ENCODE measurements at places on chromosomes 12 and 14.
A peak's percentile ranks its signal among the peaks of the same experiment; 100 is the strongest.

DNA sequence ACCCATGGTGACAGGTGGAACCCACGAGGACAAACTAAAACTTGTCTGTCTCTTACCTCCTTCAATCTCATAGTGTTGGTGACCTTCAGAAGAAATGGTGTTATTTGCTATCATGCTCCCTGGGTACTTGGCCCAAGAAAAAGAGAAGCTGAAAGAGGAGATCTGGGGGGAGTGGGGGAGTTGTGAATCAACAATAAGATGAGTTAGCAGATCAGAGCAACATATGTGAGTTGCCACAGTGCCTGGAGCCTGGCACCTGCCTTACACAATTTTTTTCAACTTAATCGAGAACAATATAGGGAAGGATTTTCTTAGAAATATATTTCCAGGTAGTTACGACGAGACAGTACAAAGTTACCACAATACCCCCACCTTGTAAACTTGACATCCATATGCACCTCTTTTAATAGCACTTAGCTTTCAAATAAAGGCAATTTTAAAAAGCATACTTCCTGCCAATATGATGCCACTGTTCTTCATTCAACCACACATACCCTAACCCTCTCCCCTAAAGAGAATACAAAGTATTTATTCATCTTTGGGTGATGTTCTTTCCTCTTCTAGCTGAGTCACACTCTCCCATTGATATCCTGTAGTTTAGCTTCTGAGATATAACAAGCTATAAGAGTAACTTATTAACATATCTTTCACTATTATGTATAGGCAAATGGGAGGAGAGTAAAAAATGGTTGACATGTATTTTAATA, 424.1 kb upstream of the OR4E1 start:
- DNase-seq = no peak

GRCh38 chr12:124015494-124016461, 42.8 kb downstream of the ZNF664 start:
- no peak for DNase-seq

- DNase-seq = peak; percentile 97
Measured at GRCh38 chr12:91804533-91804932, 341.1 kb downstream of the BTG1 start.

- DNase-seq = no peak
Measured at GRCh38 chr12:110721570-110721969, 21.1 kb downstream of the PPP1CC start.

DNA sequence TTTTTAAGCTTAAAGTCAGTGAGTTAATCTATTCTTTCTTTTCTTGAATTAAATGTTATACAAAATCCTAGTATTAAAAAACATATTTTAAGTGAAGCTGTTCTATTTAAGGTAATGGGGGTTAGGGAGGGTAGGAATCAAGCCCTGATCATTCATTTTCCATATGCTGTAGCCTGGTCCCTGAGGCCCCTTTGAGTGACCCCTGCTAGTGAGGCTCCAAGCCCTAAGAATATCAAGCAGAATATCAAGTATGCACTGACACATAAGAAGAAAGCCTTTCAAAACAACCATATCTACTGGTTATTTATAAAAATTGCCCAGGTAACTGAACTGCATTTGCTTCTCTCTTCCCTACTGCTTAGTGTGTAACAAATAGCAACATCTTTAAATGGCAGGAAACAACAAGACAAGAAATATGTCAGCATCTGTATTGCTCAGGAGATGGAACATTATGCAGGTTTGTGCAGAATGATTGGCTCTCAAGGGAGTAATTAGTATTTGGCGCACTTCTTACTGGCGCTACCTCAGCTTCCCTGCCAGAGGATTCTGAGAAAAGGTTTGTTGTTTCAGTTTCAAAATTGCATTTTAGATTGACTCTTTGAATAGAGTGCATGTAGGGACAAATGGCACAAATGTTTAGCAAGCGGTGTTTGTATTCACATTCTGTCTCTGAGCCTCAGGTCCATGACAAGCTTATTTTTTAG, 223.0 kb downstream of the DUSP6 start:
- no peak for DNase-seq

DNA sequence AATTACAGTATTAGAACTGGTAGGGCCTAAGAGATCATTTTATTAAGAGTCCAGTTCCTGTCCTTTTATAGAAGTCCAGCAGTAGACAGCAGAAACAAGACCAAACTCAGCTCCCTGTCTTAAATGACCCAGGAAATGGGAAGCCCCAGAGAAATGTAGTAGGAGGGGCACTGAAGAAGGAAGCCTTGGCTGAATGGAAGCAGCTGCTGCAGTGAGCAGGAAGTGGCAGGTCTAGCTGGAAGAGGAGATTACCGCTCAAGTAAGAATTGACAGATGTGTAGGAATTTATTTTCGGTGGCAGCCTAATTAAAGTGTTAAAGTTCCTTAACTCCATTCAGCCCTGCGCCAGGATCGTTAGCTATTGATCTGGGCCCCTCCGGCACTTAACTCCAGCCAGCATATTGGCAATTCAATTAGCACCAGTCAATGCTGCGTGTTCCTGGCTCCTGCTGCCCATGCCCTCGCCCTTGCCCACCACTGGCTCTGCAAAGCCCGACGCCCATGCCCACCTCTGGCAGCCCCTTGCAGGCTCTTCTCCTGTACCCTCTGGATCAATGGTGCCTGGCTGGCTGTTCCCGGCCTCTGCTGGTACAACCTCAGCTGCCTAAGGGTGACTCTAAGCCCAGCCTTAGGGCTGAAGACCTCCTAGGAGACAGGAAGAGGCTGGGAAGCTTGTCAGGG, 21.1 kb downstream of the ZFHX2 start:
- no peak for DNase-seq

DNA sequence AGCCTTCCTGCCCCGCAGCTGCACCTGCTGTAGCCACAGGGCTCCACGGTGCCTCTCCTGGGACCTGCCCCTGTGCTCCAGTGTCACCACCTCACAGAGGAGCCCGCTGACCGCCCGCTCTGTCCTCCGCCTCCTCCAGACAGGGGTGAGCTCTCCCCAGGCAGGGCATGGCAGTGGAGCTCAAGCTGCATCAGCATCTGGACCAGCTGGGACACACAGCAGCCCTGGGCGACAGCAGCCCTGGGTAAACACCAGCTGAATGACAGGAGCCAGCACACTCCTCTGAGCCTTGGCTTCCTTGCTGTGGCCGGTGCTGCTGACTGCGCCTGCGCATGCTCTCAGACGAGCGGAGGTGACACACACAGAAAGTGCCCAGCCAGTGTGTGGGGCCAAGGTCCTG, 22.0 kb downstream of the CHGA start:
- no peak for DNase-seq

- DNase-seq = no peak
Measured at GRCh38 chr14:96806836-96807235, 9.7 kb downstream of the VRK1 start.

DNA sequence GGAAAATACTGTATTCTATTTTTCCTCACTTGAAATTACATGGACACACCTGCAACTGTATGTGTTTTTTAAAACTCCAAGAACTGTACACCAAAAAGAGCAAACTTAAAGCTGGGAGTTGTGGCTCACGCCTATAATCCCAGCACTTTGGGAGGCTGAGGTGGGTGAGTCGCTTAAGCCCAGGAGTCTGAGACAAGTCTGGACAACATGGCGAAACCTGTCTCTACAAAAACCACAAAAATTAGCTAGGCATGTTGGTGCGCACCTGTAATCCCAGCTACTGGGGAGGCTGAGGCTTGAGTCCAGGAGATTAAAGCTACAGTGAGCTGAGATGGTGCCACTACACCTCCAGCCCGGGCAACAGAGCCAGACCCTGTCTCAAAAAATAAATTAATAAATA, 95.9 kb downstream of the SINHCAF start:
- peak; percentile 53 for DNase-seq

DNA sequence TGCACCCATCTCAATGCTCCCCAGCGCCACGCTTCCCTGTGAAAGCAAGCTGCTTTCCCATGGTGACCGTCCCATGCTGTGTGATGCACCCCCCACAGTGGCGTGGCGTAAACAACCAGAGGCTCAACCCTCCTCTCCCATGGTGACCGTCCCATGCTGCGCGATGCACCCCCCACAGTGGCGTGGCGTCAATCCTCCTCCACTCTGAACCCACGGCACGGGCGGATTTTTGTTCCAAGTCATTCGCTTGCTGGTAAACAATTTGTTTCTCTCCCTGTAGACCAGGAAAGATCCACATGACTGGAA, 8.9 kb downstream of the STX2 start:
- DNase-seq = peak; percentile 49

- DNase-seq = no peak
Measured at GRCh38 chr12:25332143-25332542, 81.4 kb upstream of the KRAS start.

DNA sequence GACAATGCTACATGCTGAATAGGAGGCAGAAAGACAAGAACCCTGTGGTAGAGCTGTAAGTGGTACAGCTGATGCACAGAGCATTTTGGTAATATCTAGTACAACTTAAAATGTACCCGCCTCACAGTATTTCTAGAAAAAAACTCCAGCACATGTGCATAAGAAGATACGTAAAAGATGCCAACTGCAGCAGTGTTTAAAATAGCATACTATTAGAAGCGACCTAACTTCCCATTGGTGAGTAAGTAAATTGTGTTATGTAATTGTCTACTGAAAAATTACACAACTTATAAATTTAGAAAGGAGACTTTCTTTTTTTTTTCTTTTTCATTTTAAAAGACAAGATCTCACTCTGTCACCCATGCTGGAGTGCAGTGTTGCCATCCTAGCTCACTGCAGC, 114.3 kb upstream of the CAND1 start:
- DNase-seq = no peak

DNA sequence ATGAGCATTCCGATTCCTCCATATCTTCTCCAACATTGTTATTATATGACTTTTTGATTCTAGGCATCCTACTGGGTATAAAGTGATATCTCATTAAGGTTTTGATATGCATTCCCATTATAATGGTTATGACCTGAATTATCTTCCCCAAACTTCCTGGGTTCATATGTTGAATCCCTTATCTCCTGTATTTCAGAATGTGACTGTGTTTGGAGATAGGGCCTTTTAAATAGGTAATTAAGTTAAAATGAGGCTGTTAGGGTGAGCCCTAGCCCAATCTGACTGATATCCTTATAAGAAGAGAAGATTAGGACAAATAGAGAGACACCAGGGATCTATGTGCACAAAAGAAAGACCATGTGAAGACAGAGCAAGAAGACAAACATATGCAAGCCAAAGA, 96.9 kb upstream of the PMCH start:
- DNase-seq = no peak

GRCh38 chr14:94633121-94633520, 20.9 kb downstream of the SERPINA3 start:
- no peak for DNase-seq

DNA sequence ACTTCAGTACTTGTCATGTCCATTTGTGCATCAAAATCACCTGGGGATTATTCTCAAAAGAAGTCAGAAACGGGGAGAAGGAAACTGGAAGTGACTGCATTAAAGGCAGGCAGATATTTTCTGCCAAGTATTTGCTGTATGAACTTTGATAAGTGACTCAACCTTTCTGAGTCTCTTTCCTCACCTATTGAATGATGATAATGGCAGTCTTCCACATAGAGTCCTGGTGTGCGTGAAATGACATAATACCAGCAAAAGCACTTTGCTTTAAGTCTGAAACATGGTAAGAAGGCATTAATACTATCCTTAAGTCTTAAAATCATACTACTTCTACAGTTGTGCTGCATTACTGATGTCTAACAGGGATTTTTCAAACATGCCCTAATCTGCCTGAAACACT, 278.5 kb downstream of the ADAMTS20 start:
- no peak for DNase-seq

GRCh38 chr12:55250944-55251343, 6.5 kb downstream of the OR6C74 start:
- DNase-seq = no peak

DNA sequence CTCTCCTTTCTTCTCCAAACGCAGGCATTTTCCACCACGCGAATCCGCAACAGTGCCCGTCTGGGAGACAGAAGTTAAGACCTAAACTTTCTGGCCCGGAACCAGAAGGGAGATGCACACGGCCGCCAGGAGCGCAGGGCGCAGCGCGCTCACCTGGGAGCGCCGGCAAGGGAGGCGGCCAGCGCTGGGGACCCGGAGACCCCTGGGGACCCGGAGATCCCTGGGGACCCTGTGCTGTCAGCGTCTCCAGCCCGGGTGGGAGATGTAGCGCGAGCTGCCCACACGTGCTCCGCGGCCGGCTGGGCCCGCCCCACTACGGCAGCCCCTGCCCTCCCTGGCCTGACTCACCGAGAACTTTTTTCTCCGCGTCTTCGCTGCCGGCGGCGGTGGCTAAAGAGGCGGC, 620 bp downstream of the YBX3 start:
- peak; percentile 81 for DNase-seq

DNA sequence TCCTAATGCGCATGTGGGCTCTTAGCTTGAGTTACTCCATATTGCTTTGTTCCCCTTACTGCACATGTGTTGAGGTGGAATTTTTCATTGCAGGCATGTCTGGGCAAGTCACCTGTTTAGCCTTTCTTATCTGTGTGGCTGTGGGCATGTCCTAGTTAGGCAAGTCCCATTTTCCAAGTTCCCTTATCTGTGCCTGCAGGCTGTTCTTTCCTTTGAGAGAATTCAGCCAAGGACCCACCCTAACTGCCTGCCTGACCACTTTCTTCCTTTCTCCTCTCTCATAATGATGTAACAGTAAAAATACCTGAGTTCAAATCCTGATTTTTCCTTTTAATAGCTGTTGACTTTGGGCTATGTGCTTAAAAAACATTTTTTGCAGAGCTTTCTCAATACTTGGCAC, 870.6 kb downstream of the NRXN3 start:
- DNase-seq = no peak

DNA sequence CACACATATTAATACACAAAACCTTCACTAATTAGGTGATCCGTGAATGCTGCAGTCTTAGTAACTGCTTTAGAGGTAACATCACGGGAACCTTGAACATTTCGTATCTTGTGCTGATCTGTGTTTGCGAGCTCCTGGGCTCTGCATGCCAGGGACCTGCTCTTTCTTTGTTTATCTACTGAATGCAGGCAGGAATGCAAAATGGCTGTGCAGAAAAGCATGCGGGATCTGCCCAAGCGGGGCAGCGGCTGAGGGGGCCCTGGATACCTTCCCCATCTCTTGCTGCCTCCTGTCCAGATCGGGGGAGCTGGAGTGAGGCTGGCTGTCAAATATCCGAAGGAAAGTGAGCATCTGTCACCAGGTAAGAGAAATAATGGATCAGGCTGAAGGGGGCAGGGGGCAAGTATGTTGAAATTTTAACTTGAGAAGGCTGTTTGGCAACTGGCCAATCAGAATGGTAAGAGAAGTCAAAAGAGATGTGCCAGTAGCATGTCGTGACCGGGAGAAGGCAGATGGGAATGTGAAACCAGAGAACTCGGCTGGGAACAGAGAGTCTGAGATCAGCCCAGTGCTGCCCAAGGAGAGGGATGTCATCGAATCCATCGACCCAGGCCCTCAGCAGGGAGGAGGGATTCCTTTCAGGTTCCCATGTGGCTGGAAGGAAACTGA, 191.4 kb downstream of the TTC7B start:
- peak; percentile 70 for DNase-seq

GRCh38 chr14:96525452-96525851, 23.3 kb downstream of the PAPOLA start:
- DNase-seq = no peak

DNA sequence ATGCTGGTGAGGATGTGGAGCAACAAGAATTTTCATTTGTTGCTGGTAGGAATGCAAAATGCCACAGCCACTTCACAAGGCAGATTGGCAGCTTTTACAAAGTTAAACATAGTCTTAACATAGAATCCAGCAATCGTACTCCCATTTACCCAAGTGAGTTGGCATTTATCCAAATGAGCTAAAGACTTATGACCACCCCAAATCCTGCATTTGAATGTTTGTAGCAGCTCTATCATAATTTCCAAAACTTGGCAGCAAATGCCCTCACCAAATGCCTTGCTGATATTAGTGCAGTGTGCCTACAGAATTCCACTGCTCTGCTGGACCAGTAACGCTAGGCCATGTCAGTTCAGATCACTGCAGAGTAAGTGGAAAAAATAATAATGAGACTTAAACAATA, 120.7 kb upstream of the AMIGO2 start:
- no peak for DNase-seq
